ENCODE measurements at places on chromosomes 11 and 22.
A peak's percentile ranks its signal among the peaks of the same experiment; 100 is the strongest.

DNA sequence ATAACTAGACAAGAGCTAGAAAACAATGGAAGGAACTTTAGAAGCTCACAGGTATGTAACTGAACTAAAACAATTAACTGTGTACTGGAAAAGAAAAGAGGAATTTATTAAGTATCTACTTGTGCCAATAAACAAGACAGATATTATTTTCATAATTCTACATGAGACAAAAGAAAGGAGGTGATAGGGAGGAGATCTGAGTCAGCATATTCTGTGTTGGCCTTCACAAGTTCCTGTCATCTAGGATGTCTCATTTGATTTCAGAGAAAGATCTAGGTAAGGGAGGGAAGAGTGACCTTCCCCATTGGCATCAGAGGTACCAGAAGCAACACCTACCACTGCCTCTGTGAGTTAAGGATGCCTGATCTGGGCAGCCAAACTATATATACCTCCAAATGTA is 34.8 kb upstream of the TEAD1 start:
- no peak overlapping the region for H3K27ac ChIP-seq
- no peaks in the 10 kb centered on the region for H3K27me3 ChIP-seq

DNA sequence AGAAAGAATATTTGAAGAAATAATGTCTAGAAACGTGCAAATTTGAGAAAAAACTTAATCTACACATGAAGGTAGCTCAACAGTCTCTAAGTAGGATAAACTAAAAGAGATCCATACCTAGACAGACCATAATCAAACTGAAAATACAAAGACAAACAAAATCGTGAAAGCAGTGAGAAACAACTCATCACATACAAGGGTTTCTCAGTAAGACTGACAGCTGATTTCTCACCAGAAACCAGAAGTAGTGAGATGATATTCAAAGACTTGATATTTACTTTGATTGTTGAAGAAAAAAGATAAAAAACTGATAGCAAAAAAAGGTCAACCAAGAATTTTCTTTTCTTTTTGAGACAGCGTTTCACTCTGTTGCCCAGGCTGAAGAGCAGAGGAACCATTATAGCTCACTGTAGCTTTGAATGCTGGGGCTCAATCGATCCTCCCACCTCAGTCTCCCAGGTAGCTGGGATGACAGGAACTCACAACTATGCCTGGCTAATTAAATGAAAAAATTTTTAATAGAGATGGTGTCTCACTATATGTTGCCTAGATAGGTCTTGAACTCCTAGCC is 17.4 kb downstream of the NPAT start:
- H3K4me3 ChIP-seq: no peak overlapping the region
- H3K4me1 ChIP-seq: no peaks in the 10 kb centered on the region
- DNase-seq: no peak
- no peak overlapping the region for H3K27ac ChIP-seq

- no peak for DNase-seq
- H3K27ac ChIP-seq: peak overlapping the region; percentile 86
- peaks cover 16% of the 10 kb centered on the region for H3K4me1 ChIP-seq
- H3K27me3 ChIP-seq: no peaks in the 10 kb centered on the region
- no peaks in the 10 kb centered on the region for H3K36me3 ChIP-seq
These were observed 78.5 kb downstream of the PLEKHA7 start for GRCh38 chr11:16935518-16936302.

DNA sequence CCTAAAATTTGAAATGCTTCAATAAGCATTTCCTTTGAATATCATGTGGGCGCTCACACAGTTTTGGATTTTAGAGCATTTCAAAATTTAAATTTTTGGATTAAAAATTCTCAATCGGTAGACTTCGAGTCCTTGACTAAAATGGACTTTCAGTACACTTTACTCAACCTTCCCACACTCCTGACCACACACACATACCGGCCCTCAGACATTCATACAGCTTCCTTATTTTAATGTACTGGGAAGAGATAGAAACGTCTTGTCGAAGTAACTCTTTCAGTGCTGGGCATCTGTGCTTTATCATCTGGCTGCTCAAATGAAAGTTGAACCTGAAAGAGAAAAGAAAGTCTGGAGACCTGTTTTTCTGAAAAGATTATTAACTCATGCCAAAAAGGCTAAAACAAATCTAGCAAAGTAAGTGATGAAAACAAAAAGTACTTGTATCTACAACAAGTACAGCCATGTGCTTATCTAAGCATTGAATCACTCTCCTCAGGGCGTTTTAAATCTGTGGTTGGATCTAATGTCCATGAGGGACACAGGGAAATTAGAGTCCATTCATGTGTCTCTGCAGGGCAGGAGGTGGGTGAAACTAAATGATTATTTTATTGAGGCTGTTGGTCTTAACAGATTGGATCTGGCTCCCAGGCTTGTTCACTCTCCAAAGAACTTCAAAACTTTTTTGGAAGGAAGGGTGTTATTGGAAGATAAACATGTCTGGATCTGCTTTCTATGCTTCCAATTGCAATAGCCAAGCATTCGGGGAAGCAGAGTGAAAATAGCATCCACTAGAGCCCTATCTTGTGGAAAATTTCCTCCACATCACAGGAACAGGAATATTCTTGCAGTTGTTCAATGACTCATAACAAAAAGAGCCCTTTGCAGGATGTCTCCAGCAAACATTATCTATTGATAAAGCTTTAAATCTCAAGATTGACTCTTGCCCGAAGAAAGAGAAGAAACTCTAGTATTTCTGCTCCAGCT is 47.0 kb downstream of the CARD18 start:
- H3K27me3 ChIP-seq: no peaks in the 10 kb centered on the region
- no peak overlapping the region for H3K27ac ChIP-seq
- H3K36me3 ChIP-seq: no peaks in the 10 kb centered on the region
- H3K4me1 ChIP-seq: peaks cover 16% of the 10 kb centered on the region

DNA sequence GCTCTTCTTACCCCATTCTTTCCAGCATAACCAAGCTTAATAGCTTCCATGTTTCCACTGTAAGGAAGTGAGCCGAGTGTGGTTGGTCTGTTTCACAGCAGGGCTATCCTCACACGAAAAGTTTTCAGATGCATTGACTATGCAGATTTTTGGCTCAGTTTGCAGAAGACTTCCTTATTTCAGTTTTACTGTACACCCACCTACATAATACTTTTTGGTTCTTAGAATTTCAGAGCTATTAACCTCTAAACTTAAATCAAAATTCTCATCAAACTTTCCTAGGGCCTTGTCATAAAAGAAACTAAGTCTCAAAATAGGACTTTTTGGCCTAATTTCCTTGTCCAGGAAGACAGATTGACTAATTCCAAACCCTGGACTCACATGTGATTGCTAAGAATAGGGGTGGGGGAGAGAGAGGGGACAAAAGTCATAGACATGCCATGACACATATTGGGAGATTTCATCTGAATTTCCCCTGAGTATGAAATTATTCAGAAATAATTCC is 7.3 kb upstream of the EHF start:
- no peaks in the 10 kb centered on the region for H3K27me3 ChIP-seq
- no peak for DNase-seq
- no peaks in the 10 kb centered on the region for H3K36me3 ChIP-seq
- H3K4me3 ChIP-seq: no peak overlapping the region
- H3K27ac ChIP-seq: no peak overlapping the region
- peaks cover 26% of the 10 kb centered on the region for H3K4me1 ChIP-seq

- H3K4me1 ChIP-seq: peaks cover 11% of the 10 kb centered on the region
- H3K4me3 ChIP-seq: no peak overlapping the region
- H3K27me3 ChIP-seq: peaks cover 26% of the 10 kb centered on the region
- DNase-seq: no peak
- H3K36me3 ChIP-seq: no peaks in the 10 kb centered on the region
- peak overlapping the region; percentile 1 for H3K27ac ChIP-seq
These were observed 190.7 kb upstream of the NECTIN1 start for GRCh38 chr11:119919656-119920055.

- H3K27ac ChIP-seq: peak overlapping the region; percentile 91
- peaks cover under 1% of the 10 kb centered on the region for H3K36me3 ChIP-seq
- peak; percentile 9 for DNase-seq
- H3K4me3 ChIP-seq: peak overlapping the region; percentile 87
- H3K27me3 ChIP-seq: no peaks in the 10 kb centered on the region
These were observed 405 bp downstream of the SFI1 start for GRCh38 chr22:31496735-31497146.

GRCh38 chr11:99918761-99919160 is 768.3 kb upstream of the ARHGAP42 start:
- H3K4me3 ChIP-seq: no peak overlapping the region
- H3K27ac ChIP-seq: no peak overlapping the region
- H3K27me3 ChIP-seq: no peaks in the 10 kb centered on the region
- H3K36me3 ChIP-seq: no peaks in the 10 kb centered on the region
- DNase-seq: no peak

- H3K27ac ChIP-seq: no peak overlapping the region
- no peaks in the 10 kb centered on the region for H3K27me3 ChIP-seq
- peaks cover 1% of the 10 kb centered on the region for H3K36me3 ChIP-seq
These were observed 312.3 kb downstream of the CTTN start for GRCh38 chr11:70710601-70711000.

- H3K27ac ChIP-seq: no peak overlapping the region
- no peak for DNase-seq
- no peak overlapping the region for H3K4me3 ChIP-seq
- H3K36me3 ChIP-seq: peaks cover 1% of the 10 kb centered on the region
These were observed 63.8 kb upstream of the PRSS23 start for GRCh38 chr11:86736291-86737143.

GRCh38 chr11:106101370-106101769 is 23.9 kb downstream of the AASDHPPT start:
- H3K36me3 ChIP-seq: peaks cover 29% of the 10 kb centered on the region
- peaks cover 17% of the 10 kb centered on the region for H3K4me1 ChIP-seq
- H3K4me3 ChIP-seq: no peak overlapping the region

DNA sequence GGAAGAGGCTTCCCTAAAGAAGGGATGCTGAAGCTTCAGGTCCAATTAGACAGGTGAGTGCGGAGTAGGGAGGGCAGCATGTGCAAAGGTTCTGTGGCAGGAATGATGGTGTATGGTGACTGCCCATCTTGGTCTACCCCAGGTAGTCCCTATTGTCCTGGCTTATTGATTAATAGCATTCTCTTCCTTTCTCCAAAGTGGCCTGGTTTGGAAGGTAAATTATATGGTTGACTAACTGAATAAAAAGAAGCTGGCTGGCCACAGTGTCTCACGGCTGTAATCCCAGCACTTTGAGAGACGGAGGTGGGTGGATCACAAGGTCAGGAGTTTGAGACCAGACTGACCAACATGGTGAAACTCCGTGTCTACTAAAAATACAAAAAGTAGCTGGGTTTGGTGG is 230.5 kb downstream of the MIAT start:
- no peaks in the 10 kb centered on the region for H3K36me3 ChIP-seq
- no peak overlapping the region for H3K27ac ChIP-seq
- H3K27me3 ChIP-seq: peaks cover 17% of the 10 kb centered on the region
- DNase-seq: no peak
- no peaks in the 10 kb centered on the region for H3K4me1 ChIP-seq
- H3K4me3 ChIP-seq: no peak overlapping the region

GRCh38 chr11:110852921-110853490 is 140.8 kb upstream of the ARHGAP20 start:
- H3K4me1 ChIP-seq: peaks cover 8% of the 10 kb centered on the region
- no peak overlapping the region for H3K4me3 ChIP-seq
- DNase-seq: no peak
- no peaks in the 10 kb centered on the region for H3K36me3 ChIP-seq
- peaks cover 3% of the 10 kb centered on the region for H3K27me3 ChIP-seq
- H3K27ac ChIP-seq: no peak overlapping the region

DNA sequence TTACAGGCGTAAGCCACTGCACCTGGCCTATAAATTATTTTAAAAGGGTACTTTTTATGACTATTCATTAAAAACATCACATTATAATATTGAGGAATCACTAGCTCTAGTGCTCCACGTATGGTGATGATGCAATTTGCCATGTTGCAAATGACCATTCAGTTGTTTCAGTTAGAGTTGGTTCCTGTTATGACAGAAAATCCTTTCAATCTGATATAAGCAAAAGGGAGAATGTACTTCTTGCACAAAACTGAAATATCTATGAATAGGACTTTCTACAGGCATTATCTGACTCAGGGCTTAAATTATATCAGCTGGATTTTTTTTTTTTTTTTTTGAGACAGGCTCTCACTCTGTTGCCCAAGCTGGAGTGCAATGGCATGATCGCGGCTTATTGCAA is 45.6 kb upstream of the RRM1 start:
- H3K27me3 ChIP-seq: no peaks in the 10 kb centered on the region
- no peak overlapping the region for H3K27ac ChIP-seq
- H3K4me1 ChIP-seq: no peaks in the 10 kb centered on the region
- no peak for DNase-seq
- peaks cover 8% of the 10 kb centered on the region for H3K36me3 ChIP-seq

DNA sequence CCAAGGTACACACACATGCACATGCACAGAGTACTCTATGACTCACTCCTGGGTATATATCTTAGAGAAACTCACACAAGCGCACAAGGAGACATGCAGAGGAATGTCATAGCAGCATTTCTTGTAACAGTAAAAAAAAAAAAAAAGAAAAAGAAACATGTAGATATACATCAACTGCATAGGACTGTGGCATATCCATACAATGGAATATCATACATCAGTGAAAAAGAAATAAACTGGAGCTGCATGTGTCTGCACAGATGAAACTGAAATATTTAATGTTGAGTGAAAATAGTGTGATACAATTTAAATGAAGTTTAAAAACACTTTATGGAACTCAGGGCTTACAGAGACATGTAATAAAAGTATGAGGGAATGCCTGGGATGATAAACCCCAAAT is 46.4 kb downstream of the SYT13 start:
- no peak for DNase-seq
- no peak overlapping the region for H3K4me3 ChIP-seq
- no peaks in the 10 kb centered on the region for H3K36me3 ChIP-seq

GRCh38 chr22:44291265-44291664 is 21.5 kb downstream of the SHISAL1 start:
- H3K27ac ChIP-seq: no peak overlapping the region
- peaks cover 12% of the 10 kb centered on the region for H3K27me3 ChIP-seq
- peaks cover 2% of the 10 kb centered on the region for H3K36me3 ChIP-seq
- H3K4me3 ChIP-seq: no peak overlapping the region

- no peak overlapping the region for H3K27ac ChIP-seq
- peaks cover 2% of the 10 kb centered on the region for H3K4me1 ChIP-seq
- peaks cover 20% of the 10 kb centered on the region for H3K36me3 ChIP-seq
- no peak overlapping the region for H3K4me3 ChIP-seq
These were observed 24.1 kb upstream of the CDC42EP2 start for GRCh38 chr11:65290448-65291165.

DNA sequence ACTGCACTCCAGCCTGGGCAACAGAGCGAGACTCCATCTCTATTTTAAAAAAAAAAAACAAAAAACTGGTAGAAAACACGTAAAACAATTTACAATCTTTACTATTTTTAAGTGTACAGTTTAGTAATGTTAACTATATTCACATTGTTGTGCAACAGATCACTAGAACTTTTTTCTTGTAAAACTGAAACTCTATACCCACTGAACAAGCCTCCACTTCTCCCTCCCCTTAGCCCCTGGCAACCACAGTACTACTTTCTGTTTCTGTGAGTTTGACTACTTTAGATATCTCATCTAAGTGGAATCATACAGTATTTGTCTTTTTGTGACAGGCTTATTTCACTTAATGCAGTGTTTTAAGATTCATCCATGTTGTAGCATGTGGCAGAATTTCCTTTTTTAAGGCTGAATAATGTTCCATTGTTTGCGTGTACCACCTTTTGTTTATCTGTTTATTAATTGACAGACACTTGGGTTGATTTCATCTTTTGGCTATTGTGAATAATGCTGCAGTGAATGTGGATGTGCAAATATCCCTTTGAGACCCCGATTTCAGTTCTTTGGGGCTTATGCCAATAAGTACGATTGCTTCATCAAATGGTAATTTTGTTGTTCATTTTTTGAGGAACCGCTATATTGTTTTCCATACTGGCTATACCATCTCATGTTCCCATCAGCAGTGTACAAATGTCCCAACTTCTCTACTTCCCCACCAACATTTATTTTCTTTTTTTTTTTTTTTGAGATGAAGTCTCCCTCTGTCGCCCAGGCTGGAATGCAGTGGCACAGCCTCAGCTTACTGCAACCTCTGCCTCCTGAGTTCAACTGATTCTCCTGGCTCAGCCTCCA is 11.0 kb downstream of the DDB2 start:
- no peaks in the 10 kb centered on the region for H3K4me1 ChIP-seq
- H3K4me3 ChIP-seq: no peak overlapping the region
- no peak overlapping the region for H3K27ac ChIP-seq
- H3K27me3 ChIP-seq: no peaks in the 10 kb centered on the region

Data from progenitor cell of endocrine pancreas (in vitro differentiated cells).